ENCODE measurements at places on chromosomes 12 and 14.
A peak's percentile ranks its signal among the peaks of the same experiment; 100 is the strongest.

GRCh38 chr14:60856111-60856510 lies 121.5 kb downstream of the MNAT1 start:
- DNase-seq = no peak

DNA sequence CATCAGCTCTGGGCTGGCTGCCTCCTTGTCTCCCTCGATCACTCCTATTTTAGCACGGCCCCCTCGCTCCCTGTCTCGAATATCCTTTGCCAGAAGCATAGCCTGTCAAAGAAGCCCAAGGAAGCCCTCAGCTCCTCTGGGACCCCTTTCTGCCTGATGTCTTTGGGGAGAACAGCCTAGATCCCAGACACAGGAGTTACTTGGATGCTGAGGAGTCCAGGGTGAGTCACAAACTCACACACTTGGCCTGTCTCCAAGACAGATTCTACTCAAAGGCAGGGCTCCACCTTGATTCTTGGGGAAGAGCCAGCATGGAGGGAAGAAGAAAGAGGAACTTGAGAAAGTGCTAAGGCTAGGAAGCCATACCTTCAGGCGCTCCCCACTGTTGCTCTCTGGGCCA lies 8.1 kb downstream of the AVIL start:
- no peak for DNase-seq

GRCh38 chr12:80877721-80878265 lies 59.9 kb downstream of the LIN7A start:
- peak; percentile 9 for DNase-seq

- DNase-seq = no peak
These were observed 203.7 kb downstream of the PPM1H start for GRCh38 chr12:62731055-62731820.

DNA sequence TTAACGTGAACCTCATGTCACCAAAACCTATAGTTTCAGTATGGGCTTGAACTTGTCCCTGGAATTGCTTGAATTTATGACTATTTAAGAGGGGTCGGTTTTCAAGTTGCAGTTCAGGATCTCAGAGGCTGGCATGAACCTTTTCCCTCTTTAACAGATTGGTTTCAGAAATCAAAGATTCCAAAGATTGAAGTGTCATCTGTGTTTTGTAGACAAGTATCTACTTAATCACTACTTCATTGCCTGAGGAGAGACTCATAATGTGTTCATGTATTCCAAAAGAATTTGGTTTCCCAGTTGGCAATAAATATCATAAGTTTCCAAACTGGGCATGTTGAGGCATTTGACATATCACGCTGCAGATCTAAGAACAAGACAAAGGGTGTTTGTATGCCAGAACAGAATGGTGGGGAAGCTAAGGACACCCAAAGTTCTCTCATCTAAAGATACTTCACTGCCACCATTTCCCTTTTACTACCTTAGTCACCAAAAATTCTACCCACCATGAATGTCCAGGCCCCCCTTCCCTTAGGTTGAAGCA lies 199.5 kb downstream of the NUAK1 start:
- DNase-seq = no peak

GRCh38 chr12:68111995-68112394 lies 47.5 kb downstream of the IFNG start:
- DNase-seq = no peak

DNA sequence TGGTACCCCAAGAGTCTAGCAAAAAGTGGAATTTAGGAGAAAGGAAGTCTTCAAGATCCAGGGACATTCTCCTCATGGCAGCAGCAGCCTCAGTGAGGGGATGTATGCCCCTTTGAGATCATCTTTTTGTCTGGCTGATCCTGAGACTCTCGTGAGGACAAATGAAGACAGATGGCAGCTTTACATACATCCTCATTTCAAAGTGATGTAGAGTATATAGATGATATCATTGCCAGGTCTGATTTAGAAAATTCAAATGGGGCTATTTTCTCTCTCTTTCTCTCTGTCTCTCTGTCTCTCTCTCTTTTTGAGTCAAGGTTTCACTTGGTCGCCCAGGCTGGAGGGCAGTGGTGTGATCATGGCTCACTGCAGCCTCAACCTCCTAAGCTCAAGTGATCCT lies 61.5 kb downstream of the E2F7 start:
- DNase-seq = no peak

GRCh38 chr12:51246254-51246853 lies 7.7 kb downstream of the DAZAP2 start:
- peak; percentile 60 for DNase-seq
